Activated naive CD4-positive, alpha-beta T cell (primary cell): ENCODE measurements at places on chromosomes 1 and 21.

- no peak for DNase-seq
These were observed 81.8 kb upstream of the KCNA3 start for GRCh38 chr1:110756506-110756905.

- no peak for DNase-seq
These were observed 55.3 kb upstream of the SIM2 start for GRCh38 chr21:36643374-36644250.

- no peak for DNase-seq
These were observed 80.7 kb downstream of the DNTTIP2 start for GRCh38 chr1:93798291-93798690.

- DNase-seq: no peak
These were observed 41.5 kb downstream of the PLPPR5 start for GRCh38 chr1:98963064-98963758.

DNA sequence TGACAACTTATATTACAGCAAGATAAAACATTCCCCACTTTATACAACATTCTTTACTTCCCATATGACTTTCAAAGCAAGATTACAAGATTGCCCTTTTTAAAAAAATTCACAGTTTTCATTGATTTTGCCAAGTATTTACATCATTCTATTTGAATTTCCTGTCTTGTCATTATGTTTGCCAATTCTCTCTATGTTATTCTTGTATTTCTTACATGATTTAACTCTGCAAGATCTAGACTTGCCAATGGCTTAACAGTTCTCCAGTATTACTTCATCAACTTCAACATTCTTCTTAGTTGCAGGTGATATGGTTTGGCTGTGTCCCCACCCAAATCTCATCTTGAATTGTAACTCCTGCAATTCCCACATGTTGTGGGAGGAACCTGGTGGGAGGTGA, 31.6 kb downstream of the FMO4 start:
- no peak for DNase-seq

GRCh38 chr1:85198864-85199263, 2.0 kb downstream of the SYDE2 start:
- DNase-seq: no peak

GRCh38 chr1:54249819-54250435, 50.0 kb downstream of the MRPL37 start:
- DNase-seq: no peak

- no peak for DNase-seq
These were observed 3.8 kb downstream of the IFI44L start for GRCh38 chr1:78624035-78624434.
